Tibial nerve (tissue), 4 donors: ENCODE measurements at places on chromosomes 7 and 10. TPM values are rescaled to one million over a fixed set of nuclear protein-coding genes. Genes with fewer than 3 reads are reported as not detected.

DNA sequence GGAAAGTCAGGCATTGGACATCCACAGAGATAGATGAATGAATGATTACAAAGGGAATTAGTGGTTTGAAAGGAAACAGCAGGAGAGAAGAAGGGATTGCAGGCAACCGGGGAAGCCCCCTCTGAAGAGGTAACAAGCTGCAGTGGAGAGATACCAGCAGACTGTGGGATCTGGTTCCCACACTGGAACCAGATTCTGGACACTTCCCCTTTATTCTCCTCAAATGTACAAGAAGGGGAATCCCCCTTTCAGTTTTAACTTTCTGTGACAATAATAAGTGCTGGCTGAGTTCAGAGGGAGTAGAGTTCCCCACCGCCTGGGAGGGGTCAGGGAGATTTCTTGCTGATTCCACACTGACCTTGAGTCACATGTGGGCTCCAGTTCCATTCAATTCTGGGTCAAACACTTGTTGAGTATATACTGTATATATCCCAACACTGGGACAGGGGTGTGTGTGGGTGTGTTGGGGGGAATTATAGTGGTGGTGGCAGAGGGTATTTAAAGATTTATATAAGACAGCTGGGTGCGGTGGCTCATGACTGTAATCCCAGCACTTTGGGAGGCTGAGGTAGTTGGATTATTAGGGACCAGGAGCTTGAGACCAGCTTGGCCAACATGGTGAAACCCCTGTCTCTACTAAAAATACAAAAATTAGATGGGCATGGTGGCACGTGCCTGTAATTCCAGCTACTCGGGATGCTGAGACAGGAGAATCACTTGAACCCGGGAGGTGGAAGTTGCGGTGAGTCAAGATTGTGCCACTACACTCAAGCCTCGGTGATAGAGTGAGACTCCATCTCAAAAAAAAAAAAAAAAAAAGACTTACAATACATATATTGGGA lies 16.5 kb upstream of the DDIT4 start:
- no peaks in the 10 kb centered on the region for H3K27me3 ChIP-seq
- no peaks in the 10 kb centered on the region for H3K36me3 ChIP-seq
- peaks cover 100% of the 10 kb centered on the region for H3K4me1 ChIP-seq
- no peak overlapping the region for H3K4me3 ChIP-seq
- DNase-seq = no peak

DNA sequence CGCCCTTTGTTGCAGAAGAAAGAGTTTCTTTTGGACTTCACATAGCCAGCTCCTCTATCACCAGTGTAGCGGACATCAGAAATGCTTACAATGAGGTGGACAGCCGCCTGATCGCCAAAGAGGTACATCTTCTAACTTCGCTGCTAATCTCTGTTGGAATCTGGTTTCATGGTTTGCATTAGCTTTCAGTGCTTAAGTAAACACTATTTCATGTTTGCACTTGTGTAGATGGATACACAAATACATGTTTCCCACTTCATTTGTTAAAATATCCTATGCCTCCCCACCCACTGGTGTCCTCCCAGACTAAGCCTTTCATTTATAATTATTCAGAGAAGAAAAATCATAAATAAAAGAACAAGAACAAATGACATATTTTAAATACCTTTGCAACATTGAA lies 103.9 kb downstream of the WDFY4 start:
- H3K4me1 ChIP-seq = no peaks in the 10 kb centered on the region
- no peak for DNase-seq
- H3K27ac ChIP-seq = no peak overlapping the region
- no peaks in the 10 kb centered on the region for H3K27me3 ChIP-seq
- H3K4me3 ChIP-seq = no peak overlapping the region

DNA sequence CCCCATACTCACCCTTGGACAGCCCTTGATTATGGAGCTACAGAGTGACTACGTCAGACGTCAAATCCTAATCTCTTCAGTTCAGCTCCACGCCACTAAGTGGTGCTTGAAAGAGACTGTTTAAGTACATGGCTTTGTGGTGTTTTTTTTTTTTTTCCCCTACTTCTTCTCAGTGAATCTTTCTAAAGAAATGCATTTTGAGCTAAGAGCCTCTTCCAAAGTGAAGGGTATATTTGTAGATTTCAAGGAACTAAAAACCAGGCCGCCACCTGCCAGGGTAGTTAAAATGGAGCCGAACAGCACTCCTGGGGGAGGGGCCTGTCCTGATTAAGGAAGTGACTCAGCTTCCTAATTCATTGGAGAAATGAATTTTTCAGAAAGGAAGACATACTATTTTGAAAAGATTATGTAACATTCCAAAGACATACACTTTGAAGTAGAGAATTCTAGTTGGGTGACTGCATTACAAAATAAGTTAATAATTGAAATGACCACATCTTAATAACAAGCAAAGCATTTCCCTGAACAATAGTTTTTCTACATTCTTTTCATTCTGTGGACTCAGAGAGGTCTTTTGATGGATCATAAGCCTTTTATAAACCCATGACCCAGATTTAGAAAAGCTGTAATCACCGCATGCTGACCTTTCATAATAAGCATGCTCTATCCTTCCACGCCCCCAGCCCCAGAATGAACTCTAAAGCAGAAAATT lies 20.6 kb upstream of the VPS41 start:
- no peak for DNase-seq
- H3K27ac ChIP-seq = no peak overlapping the region
- H3K4me1 ChIP-seq = peaks cover 4% of the 10 kb centered on the region
- H3K27me3 ChIP-seq = no peaks in the 10 kb centered on the region
- H3K4me3 ChIP-seq = no peak overlapping the region

Gene NPY
- 5.4 TPM for total RNA-seq

GRCh38 chr7:70322856-70323255 lies 724.6 kb downstream of the AUTS2 start:
- no peak overlapping the region for H3K4me3 ChIP-seq
- H3K27me3 ChIP-seq = no peaks in the 10 kb centered on the region
- no peak overlapping the region for H3K27ac ChIP-seq
- no peaks in the 10 kb centered on the region for H3K4me1 ChIP-seq
- H3K36me3 ChIP-seq = no peaks in the 10 kb centered on the region

GRCh38 chr10:57593983-57594573 lies 673.6 kb downstream of the IPMK start:
- H3K4me1 ChIP-seq = no peaks in the 10 kb centered on the region
- H3K36me3 ChIP-seq = no peaks in the 10 kb centered on the region
- H3K27me3 ChIP-seq = no peaks in the 10 kb centered on the region
- H3K27ac ChIP-seq = no peak overlapping the region
- no peak for DNase-seq
